ENCODE measurements at places on chromosomes 13 and 19.

DNA sequence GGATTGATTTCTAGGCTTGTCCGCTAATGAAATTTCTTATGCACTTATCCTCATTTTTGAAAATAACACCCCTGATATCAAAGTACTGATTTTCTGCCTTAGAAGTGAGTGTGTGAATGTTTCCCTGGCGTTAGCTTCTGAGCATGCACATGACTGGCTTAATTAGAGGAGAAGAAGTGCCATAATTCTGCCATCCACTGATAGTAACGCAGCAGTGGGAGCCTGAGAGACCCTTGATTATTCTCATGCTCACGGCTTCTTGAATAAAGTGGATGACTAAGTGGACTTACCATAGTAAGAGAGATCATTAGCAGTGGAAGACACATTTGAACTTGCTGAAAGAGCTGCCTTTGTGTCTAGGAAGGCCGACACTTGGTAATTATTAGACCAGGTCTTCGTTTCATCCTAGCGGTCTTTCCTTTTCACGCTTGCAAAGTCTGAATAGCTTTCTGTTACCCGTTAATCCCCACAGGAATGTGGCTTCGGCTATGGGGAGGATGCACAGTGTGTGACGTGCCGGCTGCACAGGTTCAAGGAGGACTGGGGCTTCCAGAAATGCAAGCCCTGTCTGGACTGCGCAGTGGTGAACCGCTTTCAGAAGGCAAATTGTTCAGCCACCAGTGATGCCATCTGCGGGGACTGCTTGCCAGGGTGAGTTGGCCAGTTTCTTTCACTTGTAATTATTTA is 45.3 kb downstream of the TNFRSF19 start:
- no peak overlapping the region for H3K4me3 ChIP-seq
- DNase-seq, result no peak
- H3K27me3 ChIP-seq, result no peaks in the 10 kb centered on the region
- H3K36me3 ChIP-seq, result peaks cover 24% of the 10 kb centered on the region
- H3K4me1 ChIP-seq, result peaks cover 40% of the 10 kb centered on the region

DNA sequence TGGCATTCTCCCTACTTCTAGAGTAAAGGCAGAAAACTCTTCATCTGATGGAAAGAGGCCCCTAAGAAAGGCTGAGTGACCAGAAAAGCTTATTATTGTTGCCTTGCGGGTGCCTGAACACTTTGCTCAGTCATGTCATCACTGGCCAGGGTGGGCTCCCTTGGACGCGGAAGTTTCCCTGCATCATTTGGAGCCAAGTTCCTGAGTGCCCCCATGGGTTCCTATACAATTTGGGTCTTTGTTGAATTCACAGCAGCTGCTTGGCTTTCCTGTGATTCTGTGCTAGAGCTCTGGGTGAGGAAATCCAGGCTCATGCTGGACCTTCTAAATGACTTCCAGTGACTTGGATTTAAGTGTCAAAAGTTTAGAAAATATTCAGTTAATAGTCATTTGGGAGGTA is 232.9 kb downstream of the LHFPL6 start:
- no peak overlapping the region for H3K27ac ChIP-seq
- no peaks in the 10 kb centered on the region for H3K36me3 ChIP-seq
- no peak for DNase-seq
- peaks cover 14% of the 10 kb centered on the region for H3K4me1 ChIP-seq

- H3K36me3 ChIP-seq, result peaks cover 9% of the 10 kb centered on the region
- no peak for DNase-seq
- H3K4me1 ChIP-seq, result peaks cover 30% of the 10 kb centered on the region
- no peaks in the 10 kb centered on the region for H3K27me3 ChIP-seq
- H3K27ac ChIP-seq, result no peak overlapping the region
Observed at GRCh38 chr13:97311956-97312355, 89.8 kb downstream of the MBNL2 start.

DNA sequence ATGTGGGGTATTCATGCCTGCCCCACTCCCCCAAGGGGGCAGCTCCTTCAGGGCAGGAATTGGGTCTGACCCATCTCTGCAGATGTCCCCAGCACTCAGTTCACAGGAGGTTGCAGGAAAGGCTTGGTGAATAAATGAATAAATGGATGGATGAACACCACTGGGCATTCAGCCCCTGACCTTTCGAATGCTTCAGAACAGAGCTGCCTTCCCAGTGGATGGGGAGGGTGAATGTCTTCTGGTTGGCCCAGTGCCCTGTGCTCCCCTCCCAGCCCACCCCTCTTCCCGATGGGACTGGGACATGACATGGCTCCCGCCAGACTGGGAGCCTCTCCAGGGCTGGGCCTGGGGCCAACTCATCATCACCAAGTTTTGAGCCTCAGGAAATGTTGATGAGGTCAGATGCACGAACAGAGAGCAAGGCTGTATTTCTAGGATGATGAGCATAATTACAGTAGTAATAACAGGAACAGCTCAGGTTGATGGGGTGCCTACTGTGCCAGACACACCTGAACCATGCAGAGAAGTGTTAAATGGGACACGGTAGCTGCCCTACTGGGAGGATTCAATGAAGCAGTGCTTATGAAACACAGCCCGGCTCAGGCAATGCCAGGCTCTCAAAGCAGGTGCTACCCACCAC is 25.7 kb downstream of the VRK3 start:
- no peak overlapping the region for H3K4me3 ChIP-seq
- no peaks in the 10 kb centered on the region for H3K27me3 ChIP-seq
- no peak for DNase-seq
- H3K4me1 ChIP-seq, result no peaks in the 10 kb centered on the region
- no peak overlapping the region for H3K27ac ChIP-seq

DNA sequence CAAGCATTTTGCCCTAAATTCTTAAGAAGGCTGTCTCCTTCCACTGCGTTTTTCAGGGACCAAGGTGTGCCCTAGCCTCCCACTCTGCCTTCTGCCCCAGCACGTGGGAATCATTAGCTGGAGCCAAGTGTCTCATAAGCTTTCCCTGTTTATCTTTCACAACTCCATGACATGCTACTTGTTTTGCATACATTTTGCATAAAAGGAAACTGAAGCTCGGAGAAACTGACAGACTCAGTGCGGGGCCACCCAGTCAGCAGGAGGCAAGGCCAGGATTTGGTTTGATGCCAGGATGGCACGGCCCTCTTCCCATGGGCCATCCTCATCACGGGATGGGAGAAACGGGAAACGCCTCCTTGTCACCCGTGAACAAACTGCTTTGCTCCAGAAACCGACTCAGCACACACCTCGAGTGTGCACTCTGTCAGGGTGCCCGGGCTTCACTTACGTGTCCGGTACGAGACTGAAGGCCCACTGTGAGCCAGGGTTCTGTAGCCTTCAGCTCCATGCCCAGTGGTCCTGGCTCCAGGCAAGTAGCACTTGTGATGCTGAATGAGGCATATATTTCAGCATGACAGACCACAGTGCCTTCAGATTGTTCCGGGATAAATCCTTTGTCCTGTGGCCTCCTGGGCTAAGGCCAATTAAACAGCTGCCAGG is 9.6 kb downstream of the CEBPA start:
- peaks cover 38% of the 10 kb centered on the region for H3K4me1 ChIP-seq
- H3K4me3 ChIP-seq, result no peak overlapping the region
- DNase-seq, result no peak
- H3K27ac ChIP-seq, result peak overlapping the region; percentile 60
- no peaks in the 10 kb centered on the region for H3K27me3 ChIP-seq

- no peak overlapping the region for H3K27ac ChIP-seq
- no peak for DNase-seq
- peaks cover 15% of the 10 kb centered on the region for H3K27me3 ChIP-seq
Observed at GRCh38 chr13:111584101-111584672, 263.7 kb downstream of the TEX29 start.

GRCh38 chr13:46181840-46182490 is at the start of gene LCP1:
LCP1 (minus strand) TSS chr13:46182177; CDS start chr13:46159662, 22,515 bp downstream.
- no peaks in the 10 kb centered on the region for H3K27me3 ChIP-seq
- H3K27ac ChIP-seq, result no peak within 1 kb of the TSS
- H3K4me3 ChIP-seq, result peak within 1 kb of the TSS; percentile 50

- no peak overlapping the region for H3K27ac ChIP-seq
- H3K4me1 ChIP-seq, result peaks cover 5% of the 10 kb centered on the region
- peaks cover 3% of the 10 kb centered on the region for H3K36me3 ChIP-seq
- no peak for DNase-seq
- no peaks in the 10 kb centered on the region for H3K27me3 ChIP-seq
Observed at GRCh38 chr19:57276430-57276829, 3.9 kb upstream of the ZNF460 start.

GRCh38 chr13:111559612-111560403 is 239.4 kb downstream of the TEX29 start:
- no peak for DNase-seq
- peaks cover 62% of the 10 kb centered on the region for H3K27me3 ChIP-seq
- H3K4me3 ChIP-seq, result no peak overlapping the region
- H3K36me3 ChIP-seq, result no peaks in the 10 kb centered on the region

GRCh38 chr13:90738881-90739280 is 608.6 kb upstream of the MIR17HG start:
- H3K27me3 ChIP-seq, result no peaks in the 10 kb centered on the region
- H3K4me1 ChIP-seq, result no peaks in the 10 kb centered on the region
- no peak overlapping the region for H3K4me3 ChIP-seq
- no peak for DNase-seq
- peaks cover 6% of the 10 kb centered on the region for H3K36me3 ChIP-seq

GRCh38 chr13:110314516-110315245 is 7.6 kb downstream of the COL4A2 start:
- H3K27me3 ChIP-seq, result no peaks in the 10 kb centered on the region
- DNase-seq, result no peak
- H3K36me3 ChIP-seq, result peaks cover 14% of the 10 kb centered on the region
- H3K4me3 ChIP-seq, result no peak overlapping the region
- peaks cover 43% of the 10 kb centered on the region for H3K4me1 ChIP-seq
- no peak overlapping the region for H3K27ac ChIP-seq

DNA sequence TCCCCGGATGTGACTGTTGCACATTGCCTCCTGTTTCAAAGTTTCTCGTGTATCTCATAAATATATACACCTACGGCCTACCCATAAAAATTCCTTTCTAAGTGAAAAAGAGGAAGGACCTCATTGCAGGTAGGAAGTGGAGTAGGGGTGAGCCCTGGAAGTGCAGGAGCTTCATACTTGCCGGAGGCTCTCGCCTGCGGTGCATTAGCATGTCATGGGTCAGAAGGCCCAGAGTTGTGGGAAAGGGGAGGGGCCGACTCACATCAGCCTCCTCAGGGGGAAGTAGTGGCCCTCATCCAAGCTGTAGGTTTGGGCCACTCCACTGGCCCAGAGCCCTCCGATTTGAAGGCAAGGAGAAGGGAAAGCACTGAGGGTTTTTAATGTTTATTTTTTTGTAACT is 26.0 kb upstream of the IRS2 start:
- DNase-seq, result no peak
- H3K36me3 ChIP-seq, result no peaks in the 10 kb centered on the region
- no peak overlapping the region for H3K27ac ChIP-seq

DNA sequence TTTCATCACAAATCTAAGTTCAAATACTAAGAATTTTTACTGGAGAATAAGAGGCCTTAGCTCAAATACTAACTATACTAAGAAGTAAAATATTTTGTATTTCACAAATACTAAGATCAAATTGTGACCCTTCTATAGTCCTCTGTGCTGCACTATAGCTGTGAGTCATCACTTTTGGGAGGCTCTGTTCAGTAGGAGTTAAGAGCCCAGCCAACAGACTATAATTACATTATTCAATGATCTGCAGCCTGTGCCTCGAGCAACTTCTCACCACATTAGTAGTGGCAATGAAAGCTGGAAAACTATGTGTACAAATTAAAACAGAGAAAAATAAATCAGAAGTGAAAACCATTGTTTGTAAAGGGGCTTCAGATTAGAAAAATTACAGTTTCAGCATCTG is 147.3 kb upstream of the GPC6 start:
- no peak overlapping the region for H3K4me3 ChIP-seq
- H3K27me3 ChIP-seq, result no peaks in the 10 kb centered on the region
- H3K4me1 ChIP-seq, result peaks cover 15% of the 10 kb centered on the region
- no peaks in the 10 kb centered on the region for H3K36me3 ChIP-seq

DNA sequence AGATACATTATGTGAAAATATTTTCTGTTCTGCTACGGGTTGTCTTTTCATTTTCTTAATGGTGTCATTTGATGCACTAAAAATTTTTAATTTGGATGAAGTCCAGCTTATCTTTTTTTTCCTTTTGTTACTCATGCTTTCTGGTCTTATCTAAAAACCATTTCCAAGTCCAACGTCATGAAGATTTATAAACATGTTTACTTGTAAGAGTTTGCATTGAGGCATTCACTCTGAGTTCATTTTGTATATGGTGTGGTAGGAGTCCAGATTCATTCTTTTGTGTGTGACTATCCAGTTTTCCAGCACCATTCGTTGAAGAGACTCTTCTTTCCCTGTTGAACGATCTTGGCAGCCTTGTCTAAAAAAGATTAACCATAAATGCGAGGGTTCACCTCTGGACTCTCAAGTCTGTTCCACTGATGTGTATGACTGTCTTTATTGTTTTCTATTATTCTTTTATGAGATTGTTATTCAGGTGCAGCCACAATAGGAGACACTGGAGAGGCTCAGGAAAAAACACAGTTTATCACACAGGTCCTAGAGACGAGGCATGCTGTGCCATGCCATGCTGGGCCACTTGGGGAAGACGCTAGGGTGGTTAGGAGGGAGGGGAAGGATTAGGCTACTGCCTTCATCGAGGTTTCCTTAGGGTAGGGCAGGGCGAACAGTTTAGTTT is 35.0 kb downstream of the NAA16 start:
- DNase-seq, result no peak
- peaks cover 65% of the 10 kb centered on the region for H3K36me3 ChIP-seq
- no peaks in the 10 kb centered on the region for H3K27me3 ChIP-seq
- H3K27ac ChIP-seq, result peak overlapping the region; percentile 80
- no peak overlapping the region for H3K4me3 ChIP-seq

GRCh38 chr13:74930402-74931165 is 551.4 kb downstream of the TBC1D4 start:
- no peak overlapping the region for H3K27ac ChIP-seq
- no peaks in the 10 kb centered on the region for H3K36me3 ChIP-seq
- no peak overlapping the region for H3K4me3 ChIP-seq
- no peak for DNase-seq
- H3K4me1 ChIP-seq, result no peaks in the 10 kb centered on the region

DNA sequence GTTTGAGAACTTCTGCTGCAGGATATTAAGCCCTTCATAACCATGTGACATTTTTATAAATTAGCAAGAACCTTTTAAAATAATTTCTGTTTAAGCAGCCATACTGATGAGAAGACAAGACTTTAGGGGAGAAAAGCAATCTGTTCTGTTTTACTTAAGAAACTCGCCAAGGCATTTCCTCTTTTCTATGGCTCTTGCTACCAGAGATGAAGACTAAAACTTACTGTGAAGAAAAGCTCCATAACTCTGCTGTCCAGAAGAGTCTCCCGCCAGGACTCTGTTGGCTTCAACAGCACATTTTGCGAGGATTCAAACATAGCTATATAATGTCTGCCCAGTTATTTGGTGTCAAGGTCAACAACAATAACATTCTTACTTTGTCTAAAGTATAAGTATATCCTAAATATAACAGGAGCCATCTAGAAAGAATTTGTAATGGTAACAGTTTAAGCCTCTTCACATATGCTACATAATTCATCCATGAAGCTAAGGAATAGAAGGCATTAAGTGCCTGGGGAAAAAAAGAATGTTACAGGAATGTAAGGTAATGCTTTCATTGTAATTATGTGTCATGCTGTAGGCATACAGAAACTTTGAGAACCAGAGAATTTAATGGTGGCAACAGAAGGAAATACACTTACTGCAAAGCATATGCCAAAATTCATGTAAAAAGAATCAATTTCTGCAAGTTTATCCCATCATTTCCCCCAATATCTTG is 53.2 kb upstream of the EEF1AKMT1 start:
- H3K27me3 ChIP-seq, result no peaks in the 10 kb centered on the region
- H3K36me3 ChIP-seq, result peaks cover 1% of the 10 kb centered on the region
- DNase-seq, result no peak
- peaks cover 26% of the 10 kb centered on the region for H3K4me1 ChIP-seq
- no peak overlapping the region for H3K4me3 ChIP-seq
- peak overlapping the region; percentile 85 for H3K27ac ChIP-seq

GRCh38 chr19:56712611-56713276 is 41.2 kb upstream of the ZNF835 start:
- H3K27me3 ChIP-seq, result no peaks in the 10 kb centered on the region
- H3K27ac ChIP-seq, result no peak overlapping the region
- H3K4me3 ChIP-seq, result no peak overlapping the region
- DNase-seq, result no peak
- H3K4me1 ChIP-seq, result no peaks in the 10 kb centered on the region

All from mesothelial cell of epicardium (in vitro differentiated cells).